ENCODE measurements at places on chromosomes 5 and 9.

GRCh38 chr9:3457175-3457574 lies 68.6 kb downstream of the RFX3 start:
- DNase-seq: no peak

GRCh38 chr5:160092960-160093707 lies 26.1 kb downstream of the PWWP2A start:
- DNase-seq: no peak

DNA sequence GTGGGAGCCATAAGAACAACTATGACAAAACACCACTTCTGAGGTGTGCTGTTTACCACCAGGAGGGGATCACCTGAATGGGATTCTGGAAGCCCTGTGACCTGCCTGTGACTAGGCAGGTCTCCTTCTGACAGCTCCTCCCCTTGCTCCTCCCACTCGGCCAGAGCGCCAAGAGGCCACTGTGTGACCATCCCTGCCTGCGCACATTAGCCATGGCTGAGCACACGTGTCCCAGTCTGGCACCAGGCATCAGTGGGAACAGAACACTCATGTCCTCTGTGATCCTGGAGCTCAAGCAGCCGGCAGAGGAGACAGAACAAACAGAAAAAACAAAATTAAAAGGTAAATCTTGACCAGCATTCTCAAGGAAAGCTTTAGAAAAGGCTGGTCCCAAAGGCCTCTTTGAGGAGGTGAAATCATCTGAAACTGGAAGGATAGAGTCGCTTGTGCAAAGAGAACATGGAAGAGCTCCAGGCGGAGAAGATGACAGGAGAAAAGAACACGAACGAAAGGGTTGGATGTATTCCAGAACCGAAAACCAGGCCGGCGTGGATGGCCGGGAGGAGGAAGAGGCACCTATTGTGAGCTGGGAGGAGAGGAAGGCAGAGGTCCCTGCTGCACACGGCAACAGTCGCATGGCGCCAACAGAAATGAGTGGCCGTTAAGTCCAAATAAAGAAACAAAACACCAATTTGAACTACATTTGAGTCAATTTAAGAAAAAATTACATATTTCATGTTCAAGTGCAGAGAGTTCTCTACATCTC lies 5.1 kb downstream of the MED10 start:
- no peak for DNase-seq

DNA sequence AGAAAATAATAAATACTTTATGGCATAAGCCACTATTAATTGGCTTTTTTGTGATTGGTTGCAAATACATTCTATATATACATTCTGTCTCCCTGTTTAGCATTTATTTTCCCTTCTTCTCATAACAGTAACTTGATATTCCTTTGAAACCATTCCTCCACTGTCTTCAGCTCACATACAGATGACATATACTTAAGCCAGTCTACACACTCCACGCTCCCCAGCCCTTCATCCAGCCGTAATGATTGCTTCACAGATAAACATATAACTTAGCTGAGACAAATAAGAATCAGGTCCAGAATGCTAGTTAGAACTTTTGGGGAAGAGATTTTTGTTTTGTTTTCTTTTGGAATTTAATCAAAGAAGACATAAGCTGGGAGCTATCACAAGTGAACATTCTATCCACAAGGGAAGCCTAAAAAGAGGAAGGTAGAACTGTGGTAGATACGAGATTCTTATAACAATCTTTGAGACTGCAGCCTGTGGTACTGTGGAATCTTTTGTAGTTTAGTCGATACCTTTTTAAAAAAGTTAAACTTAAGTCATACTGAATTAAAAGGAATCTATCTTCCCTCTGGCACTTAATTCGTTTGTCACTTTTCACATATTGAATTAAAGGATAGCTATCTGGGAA lies 365.1 kb upstream of the PRR16 start:
- DNase-seq: no peak

DNA sequence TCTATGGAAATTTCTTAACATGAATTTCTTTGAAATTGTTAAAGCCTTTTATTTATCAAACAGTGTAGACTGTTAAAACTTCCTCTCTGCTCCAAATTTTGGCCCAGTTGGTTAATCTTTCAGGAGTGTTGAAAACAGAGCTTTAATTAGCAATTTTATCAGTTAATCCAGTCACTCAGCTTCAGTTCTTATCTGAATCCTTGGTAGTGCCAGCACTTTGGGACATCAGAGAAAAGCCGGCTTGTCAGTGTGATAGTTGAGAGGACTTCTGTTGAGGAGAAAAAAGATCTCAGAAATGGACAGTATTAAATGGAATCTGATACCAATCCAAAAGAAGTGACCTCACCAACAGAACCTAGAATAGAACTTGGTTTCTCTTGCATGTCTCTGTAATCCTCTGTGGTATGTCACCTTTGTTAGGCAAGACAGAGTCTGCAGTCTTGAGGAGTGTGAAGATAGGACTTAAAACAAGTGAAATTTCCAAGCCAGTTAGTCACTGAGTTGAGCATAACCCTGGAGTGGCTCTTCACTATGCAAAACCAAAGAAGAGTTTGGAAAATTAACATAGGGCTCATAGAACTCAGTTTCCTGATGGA lies 251.8 kb downstream of the NNT start:
- no peak for DNase-seq

DNA sequence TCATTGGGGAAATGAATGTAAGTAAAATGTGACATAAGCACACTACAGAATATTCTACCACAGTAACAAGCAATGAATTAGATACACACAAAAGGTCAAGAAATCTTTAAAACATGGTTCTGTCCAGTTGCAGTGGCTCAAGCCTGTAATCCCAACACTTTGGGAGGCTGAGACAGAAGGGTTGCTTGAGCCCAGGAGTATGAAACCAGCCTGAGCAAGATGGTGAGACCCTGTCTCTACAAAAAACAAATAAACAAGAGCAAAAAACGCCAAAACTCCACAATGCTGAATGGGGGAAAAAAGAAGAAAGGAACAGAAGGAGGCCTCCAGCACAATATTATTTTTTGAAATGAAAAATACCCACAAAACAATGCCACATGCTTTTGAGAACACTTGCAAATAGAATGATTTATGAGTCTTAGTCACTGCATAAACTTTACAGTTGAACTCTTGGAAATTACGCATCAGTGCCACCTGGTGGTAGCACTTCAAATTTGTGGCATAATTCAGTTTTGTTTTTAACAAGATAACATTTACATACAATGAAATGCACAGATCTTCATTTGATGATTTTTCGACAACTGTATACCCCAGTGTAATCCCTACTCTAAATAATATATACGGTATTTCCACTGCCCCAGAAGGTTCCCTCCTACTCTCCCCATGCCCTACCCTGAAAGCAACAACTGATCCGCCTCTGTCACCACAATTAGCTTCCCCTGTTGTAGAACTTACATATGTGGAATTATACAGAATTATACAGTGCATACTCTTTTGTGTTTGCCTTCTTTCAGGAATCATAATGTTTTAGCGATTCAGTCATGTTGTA lies 14.4 kb upstream of the SPINK4 start:
- DNase-seq: peak; percentile 54

- DNase-seq: no peak
These were observed 170.4 kb upstream of the RAI14 start for GRCh38 chr5:34485768-34486030.

GRCh38 chr9:11141357-11141756 lies 528.6 kb upstream of the PTPRD start:
- DNase-seq: no peak

GRCh38 chr5:87770016-87770570 lies 357.4 kb upstream of the CCNH start:
- DNase-seq: no peak

- DNase-seq: no peak
These were observed 37.6 kb upstream of the GGTA1 start for GRCh38 chr9:121537283-121537682.

DNA sequence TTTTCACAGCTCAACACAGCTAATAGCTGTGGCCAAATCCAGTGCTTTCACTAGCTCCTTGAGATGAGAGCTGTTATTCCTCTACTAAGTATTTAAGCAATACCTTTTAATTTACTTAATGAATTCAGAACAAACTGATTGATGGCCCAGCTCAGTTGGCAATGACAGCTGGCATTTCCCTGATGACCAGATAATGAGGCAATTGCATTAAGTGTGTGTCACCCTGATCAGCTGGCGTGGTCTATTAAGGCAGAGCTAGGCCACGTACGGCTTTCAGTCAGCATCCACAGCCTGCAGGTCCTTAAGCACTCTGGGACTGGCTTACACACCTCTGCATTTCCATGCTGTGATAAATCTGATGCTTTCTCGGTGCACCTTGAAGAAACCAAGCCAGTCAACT lies 34.4 kb downstream of the TTLL11 start:
- no peak for DNase-seq

DNA sequence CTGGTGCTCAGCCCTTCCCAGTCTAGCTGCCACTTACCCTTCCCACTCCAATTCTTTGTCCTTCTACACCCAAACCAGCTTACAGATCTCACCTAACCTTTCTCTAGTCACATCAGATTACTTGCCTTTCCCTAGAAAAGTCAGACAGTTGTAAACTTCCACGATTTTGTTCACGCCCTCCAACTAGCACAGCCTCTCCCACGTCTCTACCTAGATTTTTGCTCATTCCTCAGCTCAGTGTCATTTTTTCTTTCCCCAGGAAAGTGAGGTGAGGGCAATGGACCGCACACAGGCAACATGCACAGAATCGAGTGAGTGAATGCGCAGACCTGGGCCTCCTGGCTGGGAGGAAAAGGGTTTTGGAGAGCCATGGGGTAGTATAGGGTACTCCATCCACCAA lies 20.9 kb upstream of the PRUNE2 start:
- DNase-seq: no peak

GRCh38 chr5:154351141-154351540 lies 94.7 kb upstream of the SAP30L start:
- DNase-seq: no peak

DNA sequence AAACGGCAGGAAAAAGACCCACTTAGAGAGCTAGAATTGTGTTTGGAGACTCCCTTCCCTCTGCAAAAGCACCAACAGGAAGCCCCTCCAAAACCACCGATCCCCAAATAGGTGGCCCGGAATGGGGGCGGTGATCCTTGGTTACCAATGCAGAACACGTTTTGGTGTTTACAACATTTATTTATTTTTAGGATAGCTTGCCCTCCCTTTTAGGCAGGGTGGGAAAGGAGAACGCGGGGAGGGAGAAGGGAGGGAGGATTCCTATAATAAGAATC lies 579 bp upstream of the NTRK2 start:
- no peak for DNase-seq

DNA sequence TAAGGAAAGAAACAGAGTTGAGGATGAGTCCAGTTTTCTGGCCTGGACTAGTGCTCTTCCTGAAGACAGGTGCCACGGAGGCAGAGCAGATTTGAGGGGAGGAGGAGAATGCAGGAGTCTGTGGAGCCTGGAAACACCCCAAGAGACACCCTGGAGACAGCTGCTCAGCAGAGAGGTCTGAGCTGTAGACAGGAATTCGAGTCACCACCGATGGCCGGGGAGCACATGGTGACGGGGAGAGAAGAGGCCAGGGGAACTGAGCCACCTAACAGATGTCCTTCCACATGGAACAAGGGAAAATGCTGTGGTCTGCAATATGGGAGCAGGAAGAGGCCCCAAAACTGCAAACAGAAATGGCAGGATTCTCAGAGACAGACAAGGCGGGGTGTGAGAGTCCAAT lies 22.9 kb downstream of the CPLX2 start:
- DNase-seq: no peak

DNA sequence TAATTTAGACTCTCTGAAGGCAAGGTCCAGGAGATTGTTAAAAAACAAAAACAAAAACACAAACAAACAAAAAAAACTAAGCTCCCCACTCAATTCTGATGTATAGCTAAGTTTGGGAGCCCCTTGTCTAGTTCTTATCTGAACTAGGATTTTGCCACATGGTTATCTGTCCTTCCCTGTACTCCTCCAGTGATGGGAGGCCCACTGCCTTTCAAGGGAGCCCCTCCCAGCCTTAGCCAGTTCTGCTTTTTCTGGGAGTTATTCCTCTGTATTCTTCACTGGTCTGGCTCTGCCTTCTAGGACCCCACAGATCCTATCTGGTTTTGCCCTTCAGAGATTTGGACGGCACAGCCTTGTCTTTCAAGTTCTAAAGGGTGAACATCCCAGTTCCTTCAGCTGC lies 2.1 kb upstream of the ALDH1B1 start:
- no peak for DNase-seq

- no peak for DNase-seq
These were observed 161.4 kb downstream of the SLIT3 start for GRCh38 chr5:169139480-169140050.

DNA sequence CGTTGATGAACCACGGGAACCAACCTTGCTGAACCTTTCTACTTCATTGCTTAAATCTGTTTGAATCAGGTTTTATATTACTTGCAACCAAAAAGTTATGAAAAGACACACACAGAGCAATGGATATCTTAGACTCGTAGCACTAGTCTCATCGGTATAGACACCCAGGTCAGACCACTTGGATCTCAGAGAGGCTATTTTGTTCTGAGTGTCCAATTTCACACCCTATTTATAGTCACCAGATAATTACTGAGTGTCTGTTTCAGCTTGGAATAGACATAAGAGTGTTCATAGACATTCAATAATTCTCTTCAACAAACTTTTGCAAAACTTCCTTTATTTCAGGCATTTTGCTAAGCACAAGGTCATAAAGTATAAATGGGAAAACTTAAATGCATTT lies 145.4 kb upstream of the EGFLAM start:
- no peak for DNase-seq

- no peak for DNase-seq
These were observed 32.2 kb downstream of the TRIO start for GRCh38 chr5:14175381-14175780.

DNA sequence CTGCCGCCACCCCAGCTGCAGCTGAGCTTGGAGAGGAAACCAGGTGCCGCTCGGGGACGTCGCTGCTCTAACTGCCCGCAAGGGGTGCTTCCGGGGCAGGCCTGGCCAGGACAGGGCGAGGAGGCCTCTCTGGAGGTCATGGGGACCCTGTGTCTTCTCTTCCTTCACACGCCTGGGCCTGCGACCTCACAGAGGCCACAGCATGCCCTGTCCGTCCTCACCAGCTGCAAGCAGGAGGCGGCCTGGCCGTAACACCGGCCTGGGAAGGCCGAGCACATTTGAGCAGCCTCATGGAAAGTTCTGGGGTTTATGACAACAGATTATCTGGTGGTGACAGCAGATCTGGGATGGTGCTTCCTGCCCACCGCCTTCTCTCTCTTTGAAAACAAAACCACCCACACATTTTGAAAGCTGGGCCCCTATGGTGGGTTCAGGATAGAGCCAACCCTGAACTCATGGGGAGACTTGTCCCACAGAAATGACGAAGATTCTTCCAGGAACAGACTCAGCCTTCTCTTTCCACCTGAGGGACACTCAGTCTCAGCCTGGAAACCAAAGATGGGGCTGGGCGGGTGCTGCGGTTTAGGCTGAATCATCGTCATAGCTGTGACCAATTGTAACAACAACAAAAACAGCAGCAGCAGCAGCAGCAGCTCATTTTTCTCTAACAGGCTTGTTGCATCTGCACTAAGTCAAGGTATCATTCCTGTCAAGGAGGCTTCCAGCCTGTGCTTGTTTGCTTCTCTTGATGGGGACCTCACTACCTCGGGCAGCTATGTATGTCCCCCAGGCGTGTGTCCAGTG lies 99.6 kb upstream of the RAPGEF1 start:
- no peak for DNase-seq

- DNase-seq: no peak
These were observed 40.1 kb downstream of the PHAX start for GRCh38 chr5:126640866-126641265.
